ENCODE measurements at places on chromosomes 12 and 14.

DNA sequence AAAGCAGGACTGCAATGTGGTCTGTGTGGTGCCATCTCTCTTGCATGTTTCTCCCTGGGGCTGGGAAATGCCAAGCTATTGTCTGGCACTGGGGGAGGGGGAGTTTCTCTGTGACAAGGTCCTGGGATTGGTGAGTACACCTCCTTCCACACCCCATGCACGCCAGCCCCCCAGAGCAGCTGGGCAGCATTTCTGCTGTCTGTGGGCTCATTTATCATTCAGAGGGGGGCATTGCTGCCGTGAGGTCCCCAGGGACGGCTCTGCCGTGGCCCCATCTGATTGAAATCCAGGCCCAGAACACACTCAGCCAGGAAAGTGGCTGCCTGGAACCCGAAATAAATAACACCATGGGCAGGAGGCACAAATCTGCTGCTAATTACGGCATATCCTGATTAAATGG lies 12.6 kb upstream of the FAM222A start:
- no peak for DNase-seq

GRCh38 chr14:91464615-91465205 lies 45.4 kb downstream of the PPP4R3A start:
- no peak for DNase-seq

DNA sequence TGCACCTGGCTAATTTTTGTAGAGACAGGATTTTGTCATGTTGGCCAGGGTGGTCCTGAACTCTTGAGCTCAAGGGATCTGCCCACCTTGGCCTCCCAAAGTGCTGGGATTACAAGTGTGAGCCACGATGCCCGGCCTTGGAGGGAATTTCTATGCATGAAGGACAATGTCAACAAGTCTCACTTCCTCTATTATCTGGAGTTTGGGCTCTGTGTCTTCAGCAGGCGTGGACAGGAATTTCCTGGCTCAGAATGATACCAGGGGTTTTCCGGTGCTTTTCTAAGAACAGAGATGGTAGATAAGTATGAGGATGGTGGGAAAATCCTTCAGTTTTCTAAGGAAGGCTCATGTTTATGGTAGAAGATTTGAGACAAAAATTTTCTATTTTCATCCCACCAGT lies 75.0 kb upstream of the CCDC60 start:
- no peak for DNase-seq

DNA sequence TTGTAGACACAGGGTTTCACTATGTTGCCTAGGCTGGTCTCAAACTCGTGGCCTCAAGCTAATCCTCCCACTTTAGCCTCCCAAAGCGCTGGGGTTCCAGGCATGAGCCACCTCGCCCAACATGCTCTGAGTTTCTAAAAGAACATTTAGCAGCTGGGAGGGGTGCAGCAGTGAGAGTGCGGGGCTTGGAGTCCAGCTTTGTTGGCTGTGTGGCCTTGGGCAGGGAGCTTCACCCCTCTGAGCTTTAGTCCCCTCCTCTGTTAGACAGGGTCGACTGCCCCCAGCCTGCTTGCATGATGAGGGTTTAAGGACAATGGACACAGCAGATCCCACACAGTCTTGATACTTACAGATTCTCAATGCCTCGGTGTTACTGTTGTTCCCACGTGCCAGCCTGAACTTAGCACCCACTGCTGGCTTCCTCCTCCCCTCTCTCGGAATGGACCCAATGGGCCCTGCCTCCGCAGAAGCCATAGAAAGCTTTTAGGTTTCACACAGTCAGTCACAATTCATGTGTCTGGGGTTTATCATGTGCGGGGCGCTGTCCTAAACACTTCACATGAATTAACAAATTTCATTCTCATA lies 54.6 kb downstream of the PSMA6 start:
- DNase-seq = no peak

- DNase-seq = no peak
Measured at GRCh38 chr12:40505327-40505726, 186.9 kb upstream of the CNTN1 start.

- no peak for DNase-seq
Measured at GRCh38 chr12:53500142-53500775, 824 bp upstream of the TARBP2 start.

DNA sequence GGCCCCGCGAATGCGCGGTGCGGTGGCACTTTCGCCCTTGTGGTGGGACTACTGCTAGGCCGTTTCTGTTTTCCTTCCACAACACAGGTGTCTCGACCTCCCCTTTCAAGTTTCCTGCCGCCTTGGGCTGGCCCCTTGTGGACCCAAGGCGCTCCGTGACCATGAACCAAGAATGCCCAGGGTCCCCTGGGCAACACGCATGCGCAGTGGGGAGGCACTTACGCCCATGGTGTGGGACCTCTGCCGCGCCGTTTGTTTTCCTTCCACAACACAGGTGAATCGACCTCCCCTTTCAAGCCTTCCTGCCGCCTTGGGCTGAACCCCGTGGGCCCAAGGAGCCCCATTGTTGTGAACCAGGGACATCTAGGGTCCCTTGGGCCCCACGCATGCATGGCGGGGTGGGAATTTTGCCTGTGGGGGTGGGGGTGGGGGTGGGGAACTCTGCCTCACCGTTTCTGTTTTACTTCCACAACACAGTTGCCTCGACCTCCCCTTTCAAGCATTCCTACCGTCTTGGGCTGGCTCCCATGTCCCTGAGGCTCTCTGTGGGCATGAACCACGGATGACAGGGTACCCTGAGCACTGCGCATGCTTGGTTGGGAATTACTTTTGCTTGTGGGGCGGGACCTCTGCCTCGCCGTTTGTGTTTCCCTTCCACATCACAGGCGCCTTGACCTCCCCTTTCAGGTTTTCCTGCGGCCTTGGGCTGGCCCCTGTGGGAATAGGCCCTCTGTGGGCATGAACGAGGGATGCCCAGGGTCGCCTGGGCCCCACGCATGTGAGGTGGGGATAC lies 355.1 kb downstream of the ALG10 start:
- DNase-seq = no peak

GRCh38 chr12:89250213-89250612 lies 102.1 kb downstream of the DUSP6 start:
- no peak for DNase-seq

DNA sequence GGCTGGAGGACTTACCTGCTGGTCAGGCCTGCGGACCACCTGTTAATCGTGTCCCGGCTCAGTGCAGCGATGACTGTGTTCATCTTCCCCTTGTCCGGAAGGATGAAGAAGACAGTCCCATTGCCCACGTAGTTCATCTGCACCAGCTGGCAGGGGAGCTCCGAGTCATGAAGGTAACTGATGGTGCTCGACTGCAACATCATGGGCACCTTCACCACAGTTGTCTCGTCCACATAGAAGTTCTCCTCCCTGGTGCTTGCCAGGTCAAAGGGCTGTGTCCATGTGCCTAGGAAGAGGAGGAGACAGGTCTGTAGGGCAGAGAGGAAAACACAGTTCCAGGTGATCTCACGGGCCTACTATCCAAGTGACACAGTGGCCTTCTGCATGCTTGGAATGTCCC lies 13.4 kb downstream of the SERPINA6 start:
- no peak for DNase-seq

DNA sequence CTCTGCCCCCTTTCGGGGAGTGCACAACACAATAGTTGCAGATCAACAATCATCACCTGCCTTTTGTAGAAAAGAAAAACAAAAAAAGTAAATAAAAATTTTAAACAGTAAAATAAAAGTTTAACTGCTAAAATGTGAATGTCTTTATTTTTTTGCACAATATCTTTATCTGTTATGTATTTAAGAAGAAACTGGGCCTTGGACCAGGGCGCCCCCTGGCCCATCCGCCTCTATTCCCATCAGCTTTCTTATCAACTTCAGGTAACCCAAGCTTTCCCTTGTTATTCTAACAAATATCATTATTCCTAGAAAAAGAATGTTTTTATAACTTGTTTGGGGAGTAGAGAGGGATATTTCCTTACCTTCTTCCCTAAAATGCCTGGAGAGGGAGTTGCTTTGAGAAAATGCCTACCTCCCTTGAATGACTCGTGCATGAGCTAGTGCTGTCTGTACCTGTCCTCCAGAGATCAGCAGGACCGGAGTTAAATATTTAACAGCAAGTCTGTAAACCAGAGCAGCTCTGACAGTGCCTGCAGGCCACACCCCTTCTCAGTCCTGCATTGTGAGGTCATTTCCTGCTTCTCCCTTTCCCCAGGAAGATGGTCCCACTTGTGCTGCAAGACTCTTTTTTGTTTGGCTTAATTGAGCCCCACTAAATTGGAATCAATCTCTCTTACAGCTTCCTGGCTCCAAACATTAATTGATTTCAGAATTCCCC lies 192.8 kb upstream of the RGS6 start:
- DNase-seq = no peak

DNA sequence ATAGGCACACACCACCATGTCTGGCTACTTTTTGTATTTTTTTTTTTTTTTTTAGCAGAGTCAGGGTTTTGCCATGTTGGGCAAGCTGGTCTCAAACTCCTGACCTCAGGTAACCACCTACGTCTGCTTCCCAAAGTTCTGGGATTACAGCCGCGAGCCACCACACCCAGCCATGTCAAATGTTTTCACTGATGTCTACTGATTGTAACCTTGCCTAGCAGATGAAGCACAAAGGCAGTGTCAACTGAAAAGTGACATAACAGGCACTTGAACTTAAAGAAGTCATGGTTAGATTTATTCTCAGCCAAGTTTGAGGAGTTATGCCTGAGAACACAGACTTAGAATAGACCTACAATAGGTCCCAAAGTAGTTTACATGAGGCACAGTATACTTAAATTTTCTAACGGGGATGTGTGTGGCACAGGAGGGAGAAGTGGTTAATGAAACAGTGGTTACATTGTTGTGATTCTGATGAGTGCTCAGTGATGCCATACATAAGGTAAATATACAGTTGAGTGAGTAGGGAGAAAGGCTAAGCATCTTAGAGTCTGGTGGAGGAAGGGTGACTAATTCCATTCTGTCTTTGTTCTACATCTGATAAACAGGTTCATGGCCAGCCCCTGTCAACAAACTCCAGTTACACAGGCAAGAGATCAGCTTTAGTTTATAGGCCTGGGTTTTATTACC lies 12.6 kb upstream of the RNASE4 start:
- no peak for DNase-seq
